Fibroblast of the aortic adventitia (primary cell): ENCODE measurements at places on chromosomes 1 and 21. TPM values are rescaled to one million over a fixed set of nuclear protein-coding genes. Genes with fewer than 3 reads are reported as not detected.

The B3GALT2 gene
- 0.18 and 1.2 TPM in 2 replicates for total RNA-seq

The OLFML2B gene
- 12.0 and 14.5 TPM in 2 replicates for total RNA-seq

The MAP3K21 gene
- total RNA-seq: 0.18 and 0.25 TPM in 2 replicates

The ADAMTS5 gene
- 4.6 and 24.0 TPM in 2 replicates for total RNA-seq

The KLF17 gene
- 0.27 and 1.1 TPM in 2 replicates for total RNA-seq

The SPRR2B gene
- not detected in 2 replicates for total RNA-seq

The THEM5 gene
- not detected in 2 replicates for total RNA-seq

The FCRL5 gene
- not detected in 2 replicates for total RNA-seq

The PRDM16 gene
- total RNA-seq: 0.98 and 11.3 TPM in 2 replicates

The MUL1 gene
- total RNA-seq: 23.7 and 24.4 TPM in 2 replicates

The L1TD1 gene
- under 0.01 and 1.5 TPM in 2 replicates for total RNA-seq

The LDLRAD1 gene
- not detected in 2 replicates for total RNA-seq

The PERM1 gene
- total RNA-seq: 0.57 TPM in 1 of 2 replicates, not detected in the other

The LAX1 gene
- 0.74 TPM in 1 of 2 replicates, not detected in the other for total RNA-seq

The ZSWIM5 gene
- 0.49 and 4.7 TPM in 2 replicates for total RNA-seq

The USP21 gene
- 6.1 and 11.6 TPM in 2 replicates for total RNA-seq

The CRB1 gene
- total RNA-seq: 0.08 and 0.09 TPM in 2 replicates

The OR14C36 gene
- not detected in 2 replicates for total RNA-seq

The NFASC gene
- total RNA-seq: 22.0 and 25.9 TPM in 2 replicates

The SFN gene
- 1.1 TPM in 1 of 2 replicates, not detected in the other for total RNA-seq

The BSND gene
- total RNA-seq: not detected in 2 replicates

The VSIG8 gene
- not detected in 2 replicates for total RNA-seq

The GAS5 gene
- total RNA-seq: 453 and 516 TPM in 2 replicates
